ENCODE measurements at places on chromosomes 16 and 17.

GRCh38 chr16:90047714-90048346 lies 28.6 kb upstream of the DBNDD1 start:
- no peak for DNase-seq

DNA sequence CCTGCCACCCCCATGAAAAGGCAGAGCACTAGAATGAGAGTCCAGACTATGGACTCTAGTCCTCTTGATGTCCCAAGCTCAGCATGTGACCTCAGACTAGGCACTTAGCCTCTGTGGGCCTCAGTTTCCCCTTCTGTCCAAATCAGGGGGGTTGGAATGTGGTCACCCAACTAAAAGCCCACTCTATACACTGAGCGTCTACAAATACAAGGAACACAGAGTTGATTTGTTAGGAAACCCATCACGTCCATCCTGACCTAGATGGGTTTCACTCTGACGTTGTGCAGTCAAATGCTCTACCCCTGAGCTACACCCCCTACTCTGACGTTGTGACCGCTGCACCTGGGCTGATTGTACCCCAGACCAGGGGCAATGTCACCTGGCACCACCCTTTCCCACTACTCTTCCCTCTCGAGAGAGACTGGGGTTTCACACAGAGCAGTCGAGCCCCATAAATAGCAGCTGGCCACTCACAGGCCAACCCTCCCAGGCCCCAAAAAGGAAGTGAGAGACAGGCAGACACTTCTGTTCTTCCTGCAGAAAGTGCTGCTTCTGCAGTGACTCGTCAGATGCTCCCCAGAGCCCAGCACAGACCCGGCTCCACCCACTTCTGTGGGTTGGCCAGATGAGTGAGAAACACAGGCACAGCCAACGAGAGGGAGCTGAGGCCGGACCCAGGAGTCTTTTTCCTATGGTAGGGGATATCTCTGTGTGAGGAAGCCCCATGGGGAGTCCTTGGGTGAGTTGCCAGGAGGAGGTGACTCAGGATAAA lies 16.1 kb upstream of the TNFRSF13B start:
- DNase-seq: peak; percentile 83

DNA sequence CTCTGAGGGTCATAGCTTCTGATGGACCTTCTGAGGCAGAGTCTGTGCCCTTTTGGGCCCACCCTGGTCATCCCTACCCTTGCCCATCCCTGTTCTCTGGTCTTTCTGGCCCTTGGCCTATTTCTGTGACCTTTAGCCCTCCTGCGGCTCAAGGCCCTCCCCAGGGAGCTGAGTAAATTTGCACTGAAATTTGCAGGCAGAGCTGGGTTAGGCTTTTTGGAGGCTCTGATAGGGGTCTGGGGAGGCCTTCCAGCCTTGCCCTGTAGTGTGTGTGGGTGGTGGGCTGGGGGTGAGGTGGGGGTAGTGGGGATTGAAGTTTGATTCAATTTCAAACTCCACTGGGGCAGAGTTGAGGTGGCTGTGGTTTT lies 17.8 kb downstream of the RARA start:
- no peak for DNase-seq

GRCh38 chr16:56748191-56748590 lies 18.3 kb downstream of the NUP93 start:
- peak; percentile 51 for DNase-seq

GRCh38 chr17:50067996-50068395 lies 12.1 kb downstream of the ITGA3 start:
- DNase-seq: no peak

DNA sequence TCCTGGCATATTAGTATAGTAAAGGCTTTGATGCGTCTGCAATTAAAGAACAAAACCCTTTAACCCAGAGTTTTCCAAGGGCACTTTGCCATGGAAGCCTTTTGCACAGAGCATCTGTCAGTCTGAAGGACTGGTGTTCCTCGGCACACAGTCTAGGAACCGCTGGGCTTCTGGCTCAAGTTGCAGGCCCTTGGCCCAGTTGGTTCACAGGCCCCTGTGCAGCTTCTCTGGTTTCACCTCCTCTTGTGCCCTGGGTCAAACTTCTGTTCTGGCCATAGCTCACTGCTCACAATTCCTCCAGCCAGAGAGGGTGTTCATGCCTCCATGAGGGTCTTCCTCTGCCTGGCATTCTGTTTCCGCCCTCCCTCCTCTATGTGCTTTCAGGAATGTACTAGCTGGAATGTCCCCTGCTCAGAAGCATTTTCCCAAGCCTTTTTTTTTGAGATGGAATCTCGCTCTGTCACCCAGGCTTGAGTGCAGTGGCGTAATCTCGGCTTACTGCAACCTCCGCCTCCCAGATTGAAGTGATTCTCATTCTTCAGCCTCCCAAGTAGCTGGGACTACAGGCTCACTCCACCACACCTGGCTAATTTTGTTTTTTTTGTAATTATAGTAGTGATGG lies 34.5 kb upstream of the TEX2 start:
- DNase-seq: no peak

DNA sequence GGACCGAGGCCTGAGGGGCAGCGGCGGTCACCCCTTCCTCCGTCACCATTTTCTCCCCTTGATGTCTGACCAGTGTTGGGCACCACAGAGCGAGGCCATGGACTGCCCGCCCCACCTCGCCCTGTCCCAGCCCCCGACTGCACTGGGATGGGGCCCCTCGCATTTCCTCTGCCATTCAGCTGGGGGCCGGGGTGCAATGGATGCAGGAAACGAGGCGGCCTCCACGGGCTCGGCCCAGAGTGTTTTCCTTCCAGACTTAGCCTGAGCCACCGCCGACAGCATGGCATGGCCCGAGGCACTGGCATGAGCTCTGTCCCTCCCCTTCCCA lies 44.6 kb upstream of the ZC3H18 start:
- no peak for DNase-seq

DNA sequence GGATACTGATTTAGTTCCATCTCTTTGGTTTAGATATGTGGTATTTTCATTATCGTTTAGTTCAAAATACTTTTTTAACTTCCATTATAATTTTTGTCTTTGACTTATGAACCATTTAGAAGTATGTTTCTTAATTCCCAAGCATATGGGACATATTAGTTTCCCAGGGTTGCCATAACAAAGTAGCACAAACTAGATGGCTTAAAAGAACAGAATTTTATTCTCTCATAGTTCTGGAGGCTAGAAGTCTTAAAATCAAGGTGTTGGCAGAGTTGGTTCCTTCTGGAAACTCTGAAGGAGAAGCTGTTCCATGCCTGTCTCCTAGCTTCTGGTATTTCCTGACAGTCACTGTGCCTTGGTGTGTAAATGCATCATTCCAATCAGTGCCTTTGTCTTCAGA lies 291.5 kb upstream of the AXIN2 start:
- DNase-seq: no peak

- DNase-seq: no peak
These were observed 44.9 kb downstream of the MARF1 start for GRCh38 chr16:15597822-15598647.

DNA sequence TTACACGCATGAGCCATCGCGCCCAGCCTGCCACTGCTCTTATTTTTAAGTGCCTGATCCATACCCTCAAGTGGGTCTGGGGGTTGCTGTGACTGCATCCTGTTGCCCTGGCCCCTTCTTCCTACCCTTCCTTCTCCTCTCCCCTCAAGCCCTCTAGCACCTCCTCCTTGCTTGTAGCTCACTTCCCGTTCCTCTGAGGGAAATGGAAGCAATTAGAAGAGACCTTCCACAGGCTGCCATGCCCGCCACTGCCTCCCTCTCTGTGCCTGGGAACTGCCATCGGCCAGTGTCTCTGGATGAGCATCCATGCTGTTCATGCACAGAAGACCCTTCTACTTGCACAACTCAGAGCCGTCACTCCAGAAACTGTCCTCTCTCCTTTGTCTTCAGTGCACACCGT lies 10.6 kb upstream of the TFAP4 start:
- no peak for DNase-seq

DNA sequence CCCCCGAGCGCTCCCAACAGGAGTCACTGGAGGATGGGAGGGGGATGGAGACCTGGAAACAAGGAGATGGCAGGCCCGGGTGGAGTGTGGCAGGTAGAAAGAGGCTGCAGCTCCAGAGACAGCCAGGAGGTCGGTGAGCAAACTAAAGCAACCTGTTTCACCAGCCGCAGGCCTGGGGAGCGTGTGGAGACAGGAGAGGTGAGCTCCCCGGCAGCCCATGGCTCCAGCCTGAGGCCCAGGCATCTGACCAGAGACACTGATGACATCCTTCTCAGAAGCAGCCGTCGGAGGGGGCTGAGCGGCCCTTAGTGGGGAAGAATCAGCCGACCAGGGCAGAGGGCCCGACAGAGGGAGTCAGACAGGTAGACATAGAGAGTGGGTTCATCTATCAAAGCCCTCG lies 165.1 kb downstream of the ZNF423 start:
- DNase-seq: no peak

GRCh38 chr17:44345454-44346026 lies 438 bp downstream of the GRN start:
- peak; percentile 88 for DNase-seq

- DNase-seq: no peak
These were observed 708 bp upstream of the NFAT5 start for GRCh38 chr16:69564845-69565670.

DNA sequence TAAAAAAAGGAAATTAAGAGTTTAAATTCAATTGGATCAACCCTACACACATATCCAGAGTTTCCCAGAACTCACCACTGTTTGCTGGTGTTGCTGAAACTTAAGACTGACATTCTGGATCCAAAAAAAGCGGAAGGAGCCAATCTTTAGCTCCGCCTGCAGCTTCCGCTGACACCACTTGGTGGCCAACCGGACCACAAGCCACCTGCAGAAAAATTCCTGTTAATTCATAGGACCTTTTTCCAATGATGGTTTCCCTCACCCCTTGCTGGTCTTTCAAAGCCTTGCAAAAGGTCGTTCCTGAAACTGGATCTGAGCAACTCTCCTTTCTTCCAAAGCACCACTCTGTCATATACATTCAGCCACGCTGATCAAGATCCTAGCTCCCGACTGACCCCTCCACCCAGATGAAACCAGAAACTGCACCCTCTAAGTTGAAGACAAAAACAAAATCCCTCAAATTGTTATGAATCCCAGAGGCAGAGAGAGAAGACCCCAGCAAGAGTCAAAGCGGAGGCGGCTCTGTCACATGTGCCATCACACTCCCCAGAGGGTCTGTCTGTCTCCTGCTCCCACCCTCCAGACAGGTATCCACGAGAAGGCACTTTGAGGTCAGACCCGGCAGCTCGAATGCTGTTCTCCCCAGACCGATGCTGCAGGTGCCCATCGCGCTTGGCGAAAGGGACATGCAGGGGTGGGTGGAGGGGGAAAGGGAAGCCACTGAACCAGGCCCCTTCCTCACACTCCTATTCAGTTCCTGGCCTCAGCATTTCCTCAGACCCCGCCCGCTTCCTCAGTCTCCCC lies 773 bp downstream of the BLTP2 start:
- peak; percentile 36 for DNase-seq

DNA sequence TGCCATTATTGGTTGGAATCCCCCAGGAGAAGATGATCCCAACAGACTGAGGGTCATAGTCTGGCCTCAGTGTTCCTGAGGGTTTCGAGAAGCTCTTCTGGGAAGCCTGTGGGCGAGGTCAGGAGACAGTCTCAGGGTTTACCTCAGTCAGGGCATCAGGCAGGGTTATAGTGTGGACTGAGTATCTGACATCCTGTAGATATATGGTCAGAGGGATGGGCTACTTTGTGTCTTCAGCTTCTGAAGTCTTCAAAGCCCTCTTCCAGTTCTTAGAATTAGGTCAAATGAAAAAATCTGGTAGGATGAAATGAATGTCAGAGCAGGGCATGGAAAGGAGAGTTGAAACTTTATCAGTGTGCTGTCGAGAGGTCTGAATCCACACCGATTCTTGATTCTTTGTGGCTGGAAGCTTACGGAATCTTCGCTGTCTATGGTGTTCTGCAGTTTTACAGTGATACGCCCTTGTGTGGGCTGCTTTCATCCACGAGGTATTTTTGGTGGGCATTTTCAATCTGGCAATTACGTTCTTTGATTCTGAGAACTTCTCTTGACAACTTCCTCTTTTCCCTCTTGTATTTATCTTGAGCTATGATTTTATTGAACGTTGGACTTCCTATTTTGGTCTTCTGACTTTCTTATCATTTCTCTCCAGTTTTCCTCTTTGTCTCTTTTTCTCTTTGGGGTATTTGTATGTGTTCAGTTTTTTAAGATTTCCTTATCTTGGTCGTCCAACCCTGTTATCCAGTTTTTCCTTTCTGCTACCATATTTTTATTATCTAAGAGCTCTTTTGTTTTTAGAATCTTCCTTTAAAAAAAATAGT lies 30.4 kb downstream of the BPTF start:
- DNase-seq: no peak

DNA sequence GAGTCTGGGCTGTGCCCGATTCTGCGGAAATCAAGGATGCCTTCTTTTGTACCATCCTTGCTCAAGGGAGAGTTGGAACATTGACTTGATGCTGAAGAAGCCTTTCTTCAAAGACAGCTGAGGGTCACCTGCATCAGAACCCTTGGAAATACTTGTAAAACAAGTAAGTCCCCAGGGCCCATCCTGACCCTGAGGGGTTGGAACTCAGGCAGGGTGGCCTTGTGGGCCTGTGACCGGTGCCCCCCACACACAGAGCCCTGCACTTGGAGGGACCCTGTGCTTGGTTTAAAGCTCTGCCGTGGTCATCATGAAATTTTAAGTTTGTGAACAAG lies 56.9 kb downstream of the WIPI1 start:
- no peak for DNase-seq

- DNase-seq: no peak
These were observed 31.0 kb downstream of the CPNE2 start for GRCh38 chr16:57123216-57123973.

GRCh38 chr16:50681021-50681885 lies at the start of gene SNX20:
TSS of gene SNX20 (minus strand) at chr16:50681312. CDS start at chr16:50677526, 3,786 bp downstream.
- DNase-seq: peak; percentile 46

- DNase-seq: peak; percentile 68
These were observed 1.3 kb upstream of the KCTD13 start for GRCh38 chr16:29927070-29927905.

DNA sequence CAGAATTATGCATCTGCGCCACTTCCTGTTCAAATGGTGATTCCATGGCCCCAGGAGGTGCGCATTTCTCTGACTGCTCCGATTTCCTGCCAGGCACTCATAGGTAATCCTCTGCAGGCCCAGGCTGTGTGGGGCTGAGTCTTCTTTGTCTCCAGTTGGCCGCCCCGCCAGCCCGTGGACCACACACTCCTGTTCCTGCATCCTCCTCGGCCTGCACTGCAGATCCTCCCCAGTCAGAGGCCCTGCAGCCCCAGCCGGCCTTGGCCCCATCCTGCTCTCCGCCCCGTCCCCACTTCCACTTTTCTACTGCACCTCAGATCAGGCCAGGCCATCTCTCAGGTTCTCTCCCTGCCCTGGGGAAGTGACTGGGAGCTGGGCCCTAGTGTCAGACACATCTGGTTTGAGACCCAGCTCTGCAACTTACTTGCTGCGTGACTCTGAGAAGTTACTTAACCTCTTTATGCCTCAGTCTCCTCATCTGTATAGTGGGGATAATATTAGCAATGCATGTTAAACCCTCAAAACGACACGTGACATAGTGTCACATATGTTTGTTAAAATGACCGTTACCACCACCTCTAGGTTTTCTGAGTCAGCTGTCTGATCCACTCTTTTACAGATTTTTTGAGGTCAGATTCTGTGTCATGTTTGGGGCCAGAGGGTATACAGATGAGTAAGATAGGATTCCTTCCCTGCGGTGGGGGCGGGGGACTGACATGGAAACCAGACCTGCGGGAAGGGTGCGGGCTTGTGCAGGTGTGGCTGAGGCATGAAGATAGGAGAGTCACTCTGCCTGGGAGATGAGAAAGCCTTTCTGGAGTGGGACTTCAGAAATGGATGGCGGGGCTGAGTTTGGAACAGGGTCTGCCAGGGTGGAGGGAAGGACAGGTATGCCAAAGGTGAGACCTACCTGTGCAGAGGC lies 12.8 kb downstream of the RAB11FIP4 start:
- no peak for DNase-seq

GRCh38 chr16:87227296-87227951 lies 89.8 kb downstream of the C16orf95 start:
- peak; percentile 45 for DNase-seq

All from Ammon's horn (tissue), 1 donor.